Foreskin fibroblast (primary cell): ENCODE measurements at places on chromosomes 4 and X.

- DNase-seq: no peak
These were observed 68.9 kb upstream of the BMP2K start for GRCh38 chr4:78707268-78707667.

DNA sequence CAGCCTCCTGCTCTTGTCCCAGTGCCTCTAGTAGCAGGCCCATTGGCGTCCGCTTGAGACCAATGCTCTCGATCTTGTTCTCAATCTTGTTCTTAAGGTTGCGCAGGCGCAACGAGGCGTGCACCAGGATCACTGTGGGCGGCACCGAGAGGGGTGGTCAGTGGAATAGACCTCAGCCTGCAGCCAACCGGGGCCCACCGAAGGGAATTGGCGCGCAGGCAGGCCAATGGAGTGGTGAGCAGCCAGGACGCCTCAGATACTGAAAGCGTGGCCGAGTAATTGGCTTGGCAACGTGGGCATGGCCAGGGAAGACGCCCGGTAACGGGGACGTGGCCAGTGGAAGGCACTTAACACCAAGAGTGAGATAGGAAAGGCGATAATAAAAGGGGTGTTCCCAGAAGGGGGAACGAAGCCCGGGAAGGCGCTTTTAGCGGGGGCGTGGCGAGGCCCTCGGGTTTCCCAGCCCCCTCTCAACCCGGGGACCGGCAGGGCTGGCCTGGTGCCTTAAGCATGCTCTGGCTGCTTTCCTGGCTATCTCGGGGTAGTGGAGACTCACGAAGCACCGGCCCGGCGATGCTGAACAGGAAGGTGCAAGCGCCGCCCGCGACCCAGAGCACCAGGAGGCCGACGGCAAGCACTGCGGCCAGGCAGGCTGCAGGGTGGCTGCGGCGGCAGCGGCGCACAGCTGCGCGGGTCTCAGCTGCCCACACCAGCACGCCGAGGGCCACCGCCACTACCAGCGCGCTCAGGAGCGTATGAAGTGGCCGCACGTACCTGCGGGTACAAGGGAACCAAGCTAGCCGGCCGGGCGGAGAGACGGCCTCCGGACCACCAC, 1.7 kb downstream of the PRAF2 start:
- peak; percentile 57 for DNase-seq

GRCh38 chrX:76920607-76921006, 493.1 kb downstream of the MAGEE1 start:
- no peak for DNase-seq

- no peak for DNase-seq
These were observed 1.0 kb downstream of the UBL4A start for GRCh38 chrX:154485150-154486051.

DNA sequence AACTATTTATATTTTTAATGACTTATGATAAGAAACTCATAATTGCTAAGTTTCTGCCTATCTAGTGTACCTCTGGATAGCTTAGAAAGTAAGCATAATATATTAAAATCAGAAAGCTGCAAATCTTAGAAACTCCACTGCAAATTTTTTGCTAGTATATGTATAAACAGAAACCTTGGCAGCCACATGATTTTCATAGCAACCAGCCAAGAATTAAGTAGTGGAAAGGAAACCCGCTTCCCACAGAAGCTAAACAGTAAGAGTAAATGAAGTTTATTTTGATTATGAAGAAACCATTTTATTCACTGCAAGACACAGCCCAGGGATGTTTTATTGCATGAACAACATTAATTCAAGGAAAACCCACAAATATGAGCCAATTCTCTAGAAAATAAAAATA, 872.5 kb upstream of the ADGRL3 start:
- no peak for DNase-seq

GRCh38 chr4:7747062-7747385, 192.6 kb downstream of the AFAP1 start:
- DNase-seq: no peak

GRCh38 chr4:147731580-147732517, at the start of gene ARHGAP10:
TSS of gene ARHGAP10 (plus strand) at chr4:147732088. CDS start at chr4:147732302, 214 bp downstream.
- peak; percentile 95 for DNase-seq

GRCh38 chr4:123524958-123525628, 128.5 kb downstream of the SPRY1 start:
- DNase-seq: no peak

DNA sequence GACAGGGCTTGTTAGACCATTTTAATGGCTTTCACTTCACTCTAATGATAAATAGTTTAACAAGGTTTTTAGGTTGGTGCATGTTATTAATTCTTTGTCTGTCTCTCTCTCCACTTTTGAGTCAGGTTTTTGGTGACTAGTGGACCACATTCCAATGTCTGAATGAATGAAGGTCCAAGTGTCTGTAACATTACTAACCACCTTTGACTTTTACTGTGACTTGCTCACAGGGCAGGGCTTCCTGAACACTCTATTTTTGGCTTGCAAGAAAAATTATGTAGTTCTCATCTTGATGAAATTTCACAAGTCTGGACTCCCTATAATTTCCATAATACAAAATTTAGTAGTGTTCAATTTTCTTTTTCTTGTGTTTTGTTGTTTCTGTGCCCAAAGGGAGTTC, 78.9 kb upstream of the BMPR1B start:
- DNase-seq: peak; percentile 46

DNA sequence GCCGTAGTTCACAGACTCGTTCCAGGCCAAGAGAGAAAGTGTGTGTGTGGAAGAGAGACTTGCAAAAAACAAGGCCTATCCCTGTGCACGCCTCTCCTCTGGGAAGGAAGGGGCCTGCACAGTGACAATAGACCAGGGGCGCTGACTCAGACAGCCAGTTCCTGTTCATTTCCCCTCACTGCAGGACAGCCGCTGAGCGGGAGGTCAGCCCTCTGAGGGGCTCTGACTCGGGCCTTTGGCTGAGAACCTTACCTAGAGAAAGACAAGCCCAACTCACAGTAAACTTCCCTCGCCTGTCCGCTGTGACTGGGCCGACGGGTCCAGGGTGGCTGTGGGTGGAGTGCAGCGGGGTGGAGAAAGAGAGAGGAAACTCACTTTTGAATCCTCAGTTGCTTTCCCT, 52.1 kb downstream of the RTL5 start:
- DNase-seq: no peak

DNA sequence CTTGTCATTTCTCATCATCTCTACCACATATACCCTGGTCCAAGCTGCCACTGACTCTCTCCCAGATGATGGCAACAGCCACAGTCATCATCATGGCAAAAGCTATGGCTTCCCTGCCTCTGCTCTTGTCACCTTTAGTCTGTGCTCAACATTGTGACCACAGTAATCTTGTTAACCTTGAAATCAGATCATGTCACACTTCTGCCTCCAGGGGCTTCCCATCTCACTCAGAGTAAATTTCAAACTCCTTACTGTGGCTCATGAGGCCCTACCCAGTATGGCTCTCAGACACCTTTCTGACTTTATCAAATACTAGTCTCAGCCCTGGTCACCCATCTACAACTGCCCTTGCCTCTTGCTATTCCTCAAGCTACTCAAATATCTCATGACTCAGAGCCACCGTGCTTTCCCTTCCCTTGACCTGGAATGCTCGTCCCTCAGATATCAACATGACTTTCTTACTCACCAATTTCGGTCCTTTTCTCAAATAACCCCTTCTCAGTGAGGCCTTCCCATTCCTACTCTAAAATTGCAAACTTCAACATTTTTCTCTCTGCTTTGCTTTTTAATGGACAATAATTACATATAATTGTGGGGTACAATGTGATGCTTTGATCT, 41.1 kb upstream of the STIM2 start:
- DNase-seq: no peak

- peak; percentile 89 for DNase-seq
These were observed 40.5 kb downstream of the ANXA5 start for GRCh38 chr4:121656269-121656641.
